ENCODE measurements at places on chromosomes 7 and 10.

- no peak for DNase-seq
These were observed 10.4 kb downstream of the RAB11FIP2 start for GRCh38 chr10:118036281-118036875.

- no peak for DNase-seq
These were observed 2.0 kb downstream of the PAOX start for GRCh38 chr10:133381036-133381435.

DNA sequence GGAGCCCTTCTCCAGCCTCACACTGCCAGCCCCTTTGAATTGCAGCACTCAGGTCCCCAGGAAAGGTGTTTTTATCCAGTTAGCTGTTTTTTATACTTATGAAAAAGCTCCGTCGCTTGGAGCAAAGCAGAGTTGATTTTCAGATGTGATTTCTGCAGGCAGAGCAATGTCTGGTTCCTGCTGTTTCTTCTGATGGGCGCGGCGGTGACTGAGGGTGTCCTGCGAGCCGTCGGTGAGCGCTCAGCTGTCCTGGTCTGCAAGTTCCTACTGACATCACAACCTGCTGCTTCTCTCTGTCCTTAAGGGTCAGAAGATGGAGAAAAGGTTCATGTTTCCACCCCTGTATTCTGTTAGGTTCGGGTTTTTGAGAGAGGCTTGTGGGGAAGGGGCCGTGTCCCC is 109.6 kb upstream of the FAM20C start:
- DNase-seq: no peak

GRCh38 chr10:34940436-34940835 is 125.3 kb upstream of the PARD3 start:
- DNase-seq: no peak

DNA sequence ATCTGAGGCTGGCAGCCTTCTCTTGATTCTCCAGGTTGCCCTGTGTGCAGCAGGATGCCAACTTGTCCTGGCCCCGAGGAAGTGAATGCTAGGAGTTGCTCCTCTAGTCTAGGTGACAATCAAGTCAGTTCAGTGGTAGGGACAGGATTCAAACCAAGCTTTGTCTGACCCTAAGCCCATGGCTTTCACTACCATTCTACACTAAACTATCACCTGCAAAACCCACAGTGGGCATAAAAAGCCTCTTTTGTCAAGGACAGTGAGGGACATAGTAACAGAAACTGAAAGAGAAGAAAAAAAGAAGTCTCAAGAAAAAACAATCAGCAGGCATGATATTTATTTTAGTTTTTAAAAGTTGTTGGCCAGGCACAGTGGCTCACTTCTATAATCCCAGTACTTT is 33.5 kb downstream of the KCNMA1 start:
- no peak for DNase-seq

DNA sequence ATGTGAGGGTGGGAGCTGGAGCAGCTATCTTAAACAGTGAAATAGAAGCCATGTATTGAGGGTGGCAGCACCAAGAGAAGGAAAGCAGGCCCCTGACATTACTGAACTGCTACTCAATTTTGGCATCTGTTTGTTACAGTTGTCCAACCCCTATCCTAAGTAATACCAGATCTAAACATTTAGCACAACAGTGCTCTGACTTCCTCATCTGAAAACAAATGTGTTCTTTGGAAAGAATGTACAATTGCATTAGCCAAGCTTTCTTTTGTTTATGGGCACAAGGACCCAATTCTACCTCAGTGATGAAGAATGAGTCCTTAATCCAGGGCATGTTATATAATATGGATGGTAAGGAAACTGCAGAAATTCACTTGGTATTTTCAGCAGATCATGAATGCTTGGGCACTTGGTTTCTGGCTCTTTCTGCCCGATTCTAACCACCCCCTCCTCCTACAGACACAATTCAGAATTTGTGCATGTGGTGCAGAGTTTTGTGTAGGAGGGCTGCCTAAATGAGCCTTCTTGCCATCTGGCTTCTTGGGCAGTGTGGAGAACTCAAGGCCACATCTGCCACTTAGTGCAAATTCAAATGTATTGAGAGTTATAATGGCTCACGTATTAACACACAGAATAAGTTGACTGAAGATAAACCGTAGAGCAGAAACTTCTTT is 36.9 kb upstream of the KMT2E start:
- DNase-seq: no peak
